ENCODE measurements at places on chromosomes 6 and 20.
A peak's percentile ranks its signal among the peaks of the same experiment; 100 is the strongest.

DNA sequence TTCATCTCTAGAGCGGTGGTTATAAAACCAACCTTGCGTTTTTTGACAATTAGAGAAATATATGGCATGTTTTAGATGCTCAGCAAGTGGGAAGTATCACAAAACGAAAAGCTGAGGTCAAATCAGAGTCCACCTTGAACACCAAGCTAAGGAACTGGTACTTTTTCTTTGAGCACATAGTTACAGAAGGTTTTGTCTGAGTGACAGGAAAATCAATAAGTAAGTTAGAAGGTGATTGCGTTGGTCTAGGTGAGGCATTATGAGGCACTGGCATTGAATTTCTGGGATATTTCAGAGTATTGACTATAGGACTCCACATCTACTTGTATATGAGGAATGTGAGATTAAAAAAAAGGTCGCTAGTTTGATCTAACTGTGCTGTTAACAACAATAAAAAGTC lies 597 bp upstream of the HINT3 start:
- DNase-seq, result no peak

GRCh38 chr6:21208081-21208795 lies 385.3 kb upstream of the SOX4 start:
- no peak for DNase-seq

DNA sequence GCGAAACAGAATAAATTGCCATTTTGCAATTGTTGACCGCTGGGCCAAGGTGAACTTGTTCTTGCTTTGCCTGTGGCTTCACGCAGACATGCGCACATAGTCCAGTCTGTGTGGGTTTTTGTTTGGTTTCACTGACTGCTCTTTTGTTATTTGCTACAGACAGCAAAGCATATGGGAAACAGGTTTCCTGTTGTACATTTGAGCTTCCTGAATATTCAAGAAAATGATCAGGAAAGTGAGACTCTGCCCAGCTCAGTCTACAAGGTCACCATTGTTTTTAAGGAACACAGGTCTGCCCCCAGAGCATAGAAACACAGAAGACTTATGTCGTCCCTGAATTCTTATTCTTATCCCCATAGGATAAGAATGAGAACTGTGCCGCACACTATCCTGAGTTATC lies 55.6 kb downstream of the SASH1 start:
- no peak for DNase-seq

GRCh38 chr6:14100138-14100537 lies 17.4 kb upstream of the CD83 start:
- no peak for DNase-seq

DNA sequence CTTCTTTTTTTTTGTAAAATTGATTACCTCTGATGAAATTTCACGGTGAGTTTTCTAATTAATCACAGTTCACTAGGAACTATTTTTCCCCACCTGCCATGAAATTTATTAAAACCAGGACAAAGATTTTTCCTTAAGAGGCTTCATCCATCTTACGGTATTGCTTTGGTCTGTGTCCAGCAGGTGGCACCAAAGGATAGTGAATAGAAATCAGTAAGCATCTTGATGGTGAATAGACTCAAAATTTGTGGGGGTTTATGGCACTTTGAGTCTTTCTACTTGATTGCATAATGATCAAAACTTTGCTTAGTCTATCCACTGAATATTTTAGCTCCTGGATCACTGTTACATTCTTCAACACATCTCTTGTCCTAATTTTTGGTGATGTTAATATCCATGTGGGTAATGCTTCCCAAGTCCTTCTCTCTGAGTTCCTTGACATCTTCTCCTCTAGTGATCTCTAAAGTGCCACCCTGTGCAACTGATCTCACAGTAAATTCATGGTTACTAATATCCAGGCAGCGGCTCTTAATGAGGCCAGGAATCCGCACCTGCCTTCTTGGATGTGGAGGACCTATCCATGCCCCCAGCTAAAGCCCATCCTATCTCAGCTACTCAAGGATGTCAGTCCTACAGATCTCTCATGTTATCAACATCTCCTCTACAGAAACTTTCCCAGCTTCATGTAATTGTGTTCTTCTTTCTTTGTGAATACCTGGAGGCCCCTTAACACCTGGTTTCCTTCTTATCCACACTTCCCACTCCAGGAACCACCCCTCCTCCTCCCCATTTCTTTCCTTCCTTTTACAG lies 54.5 kb downstream of the STMND1 start:
- DNase-seq, result peak; percentile 63

GRCh38 chr6:13164291-13164690 lies 164.0 kb downstream of the TBC1D7 start:
- DNase-seq, result no peak

DNA sequence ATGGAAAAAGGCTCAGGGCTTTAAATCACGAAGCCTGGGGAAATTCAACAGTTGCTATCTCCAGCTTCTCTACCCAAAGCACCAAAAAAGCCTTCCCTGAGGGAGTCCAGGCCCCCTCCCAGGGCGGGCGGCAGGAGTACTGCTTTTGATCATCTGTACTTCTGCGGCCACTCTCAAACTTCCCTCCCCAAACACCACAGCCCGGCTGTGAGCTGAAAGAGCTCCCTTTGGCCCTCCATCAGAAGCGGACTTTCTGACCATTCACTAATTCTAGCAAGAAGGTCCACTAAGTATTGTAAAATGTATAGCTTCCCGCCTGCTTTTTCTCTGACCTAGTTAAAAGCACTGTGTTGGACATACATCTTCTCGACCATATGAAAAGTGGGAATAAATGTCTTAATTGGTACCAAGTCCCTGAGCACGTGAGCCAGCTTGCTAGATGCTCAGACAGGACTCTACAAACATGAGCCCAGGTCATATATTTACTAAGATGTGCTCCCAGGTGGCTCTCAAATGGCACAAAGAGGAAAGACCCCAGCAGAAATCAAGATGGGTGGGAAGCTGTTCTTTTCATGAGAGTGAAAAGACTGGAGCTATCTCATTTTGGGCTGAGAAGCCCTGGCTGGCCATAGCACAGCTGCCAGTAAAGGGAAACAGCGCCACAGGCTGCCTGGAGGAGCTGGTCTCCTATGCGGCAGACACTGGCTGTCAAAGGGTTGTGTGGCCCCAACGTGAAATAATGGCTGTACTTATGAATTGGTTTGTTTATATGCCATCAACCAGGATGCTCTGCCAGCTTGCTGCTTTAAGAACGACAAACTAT lies 58.6 kb downstream of the GFOD1 start:
- no peak for DNase-seq

GRCh38 chr20:33675136-33675959 lies 1.1 kb upstream of the NECAB3 start:
- DNase-seq, result no peak

DNA sequence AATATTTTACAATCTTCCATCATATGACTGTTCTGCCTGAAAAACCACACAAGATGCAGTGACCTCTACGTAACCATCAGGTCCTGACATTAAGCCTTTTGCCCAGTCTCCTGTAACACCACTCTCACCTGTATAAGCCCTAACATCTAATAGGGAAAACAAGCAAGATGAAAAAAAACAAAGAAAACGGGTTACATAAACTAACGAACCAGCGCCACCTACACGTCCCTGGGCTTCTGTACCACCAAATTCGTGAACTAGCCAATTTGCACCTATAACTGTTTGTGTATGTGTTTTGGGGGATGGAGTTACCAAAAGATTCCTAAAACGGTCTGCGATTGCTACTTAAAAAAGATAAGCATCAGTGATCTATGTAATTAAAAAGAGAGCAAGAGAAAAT lies 70.2 kb downstream of the BLOC1S5 start:
- no peak for DNase-seq

DNA sequence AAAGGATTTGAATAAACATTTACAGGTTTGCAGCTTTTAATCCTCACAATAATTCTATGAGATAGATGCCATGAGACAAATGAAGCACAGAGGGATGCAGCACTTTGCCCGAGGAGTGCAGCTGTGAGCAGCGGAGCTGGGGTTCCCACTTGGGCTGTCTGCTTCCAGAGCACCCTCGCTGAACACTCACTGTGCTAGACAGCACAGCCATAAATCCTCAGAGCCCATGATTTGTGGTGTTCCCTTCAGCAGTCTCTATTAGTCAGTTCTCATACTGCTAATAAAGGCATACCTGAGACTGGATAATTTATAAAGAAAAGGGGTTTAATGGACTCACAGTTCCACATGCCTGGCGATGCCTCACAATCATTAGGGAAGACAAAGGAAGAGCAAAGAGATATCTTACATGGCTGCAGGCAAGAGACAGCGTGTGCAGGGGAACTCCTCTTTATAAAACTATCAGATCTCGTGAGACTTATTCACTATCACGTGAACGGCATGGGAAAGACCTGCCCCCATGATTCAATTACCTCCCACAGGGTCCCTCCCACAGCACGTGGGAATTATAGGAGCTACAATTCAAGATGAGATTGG lies 25.3 kb upstream of the CTAGE9 start:
- no peak for DNase-seq

GRCh38 chr6:46743425-46744158 lies 3.1 kb upstream of the ANKRD66 start:
- DNase-seq, result no peak

DNA sequence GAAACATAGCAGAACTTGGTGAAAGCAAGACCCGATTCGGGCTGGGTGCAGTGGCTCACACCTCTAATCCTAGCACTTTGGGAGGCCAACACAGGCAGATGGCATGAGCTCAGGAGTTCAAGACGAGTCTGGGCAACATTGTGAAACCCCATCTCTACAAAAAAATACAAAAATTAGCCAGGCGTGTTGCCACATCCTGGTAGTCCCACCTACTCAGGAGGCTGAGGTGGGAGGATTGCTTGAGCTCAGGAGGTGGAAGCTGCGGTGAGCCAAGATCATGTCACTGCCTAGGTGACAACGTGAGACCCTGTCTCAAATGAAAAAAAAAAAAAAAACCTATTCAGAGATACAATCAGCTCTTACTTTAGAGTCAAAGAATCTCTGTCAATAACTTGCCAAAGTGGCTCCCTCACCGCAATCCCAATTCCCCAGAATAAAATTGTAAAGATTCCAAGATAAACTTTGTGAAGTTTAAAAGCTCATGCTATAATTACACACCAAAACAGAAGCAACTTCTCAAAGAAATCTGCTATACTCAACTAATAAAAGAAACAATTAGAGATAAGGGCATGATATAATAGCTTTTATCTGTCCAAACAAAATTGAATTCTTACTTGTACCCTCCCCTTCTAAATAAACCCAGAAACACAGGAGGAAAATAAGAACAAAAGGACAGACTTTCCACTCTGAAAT lies 33.6 kb downstream of the CDK19 start:
- no peak for DNase-seq

DNA sequence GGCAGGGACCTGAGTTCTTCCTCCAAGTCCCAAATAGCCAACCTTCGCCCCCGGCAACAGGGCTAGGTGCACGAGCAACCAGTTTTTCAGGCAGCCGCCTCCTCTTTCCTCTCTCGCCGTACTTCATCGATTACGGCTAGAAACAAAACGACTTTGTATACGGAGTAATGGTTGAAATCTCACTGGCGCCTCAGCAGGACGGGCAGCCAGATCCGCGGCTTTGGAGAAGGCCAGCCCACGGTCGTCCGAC lies 333 bp upstream of the SMIM13 start:
- DNase-seq, result no peak

DNA sequence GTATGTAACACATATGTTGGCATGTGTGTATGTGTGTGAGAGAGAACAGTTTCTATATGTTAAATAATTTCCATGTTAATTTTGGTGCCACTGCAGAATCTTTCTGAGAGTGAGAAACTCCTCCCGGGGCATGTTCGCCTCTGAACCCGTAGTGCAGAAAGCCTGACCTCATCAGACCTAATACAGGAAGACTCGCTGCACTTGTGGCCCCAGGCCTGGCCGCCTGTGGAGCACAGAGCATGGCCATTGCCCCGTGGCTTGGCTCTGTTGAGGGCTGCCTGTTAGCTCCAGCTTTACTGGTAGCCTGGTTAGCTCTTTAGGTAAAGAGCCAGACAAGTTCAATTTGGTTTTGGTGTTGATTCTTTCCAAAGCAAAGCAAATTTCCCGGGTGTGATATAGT lies 25.5 kb downstream of the FARS2 start:
- no peak for DNase-seq

DNA sequence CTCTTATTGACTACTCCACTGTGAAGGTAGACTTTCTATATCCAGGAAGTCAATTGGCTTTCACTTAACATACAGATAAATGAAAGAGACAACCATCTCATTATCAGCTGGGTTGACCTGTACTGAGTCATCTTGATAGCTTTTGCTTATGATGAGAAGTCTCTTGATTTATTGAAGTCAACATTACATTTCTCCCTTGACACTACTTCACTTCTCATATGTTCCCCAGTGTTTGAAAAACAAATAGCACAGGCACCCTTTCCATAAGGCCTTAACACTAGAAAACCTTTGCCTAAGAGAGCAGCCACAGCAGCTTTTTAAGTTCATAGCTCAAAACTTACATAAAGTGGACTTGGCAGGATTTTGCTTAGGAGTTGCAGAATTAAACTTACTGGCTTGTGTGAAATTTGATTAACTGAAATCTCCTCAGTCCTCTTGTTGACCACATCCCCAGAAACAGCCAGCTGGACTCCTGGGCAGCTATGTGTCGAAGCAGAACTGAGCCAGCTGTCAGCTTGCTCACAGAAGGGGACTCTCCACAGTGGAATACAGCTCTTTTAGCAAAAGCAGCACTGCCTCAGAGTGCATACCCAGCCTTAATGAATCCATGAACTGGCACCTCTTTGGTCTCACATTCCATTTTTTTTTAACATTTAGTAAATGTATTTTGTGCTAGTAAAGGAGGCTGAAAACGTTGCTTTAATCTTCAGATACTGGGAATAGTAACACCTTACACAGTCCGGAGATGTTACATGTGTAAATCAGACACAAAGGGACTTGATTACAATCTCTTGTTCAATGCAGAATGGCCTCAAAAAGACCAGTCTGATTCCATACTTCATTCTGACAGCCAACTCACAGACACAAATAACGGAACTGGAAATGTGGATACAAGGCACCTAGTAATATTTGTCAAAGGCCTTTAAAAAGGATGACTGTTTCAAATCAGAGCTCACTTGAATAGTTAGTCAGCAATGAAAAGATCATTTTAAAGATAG lies 1532.7 kb downstream of the HACE1 start:
- peak; percentile 43 for DNase-seq

- peak; percentile 38 for DNase-seq
Observed at GRCh38 chr6:5379647-5380242, 118.4 kb downstream of the FARS2 start.

DNA sequence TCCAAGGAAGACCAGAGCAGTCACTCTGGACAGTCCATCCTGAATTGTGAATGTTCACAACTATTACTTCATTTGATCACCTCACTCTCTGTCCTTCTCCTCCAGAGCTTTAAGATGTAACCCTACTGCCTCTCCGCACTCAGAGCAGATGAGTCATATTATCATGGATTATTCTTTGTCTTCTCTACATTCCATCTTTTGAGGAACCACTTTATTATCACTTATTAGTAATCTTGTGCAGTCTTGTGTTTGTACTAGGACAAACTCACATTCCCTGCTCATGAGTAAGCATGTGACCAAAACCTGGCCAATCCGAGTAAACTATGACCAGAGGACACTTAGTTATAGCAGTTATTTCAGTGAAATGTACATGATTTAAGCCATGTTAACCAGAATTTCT lies 401.5 kb upstream of the ADGRB3 start:
- DNase-seq, result no peak

DNA sequence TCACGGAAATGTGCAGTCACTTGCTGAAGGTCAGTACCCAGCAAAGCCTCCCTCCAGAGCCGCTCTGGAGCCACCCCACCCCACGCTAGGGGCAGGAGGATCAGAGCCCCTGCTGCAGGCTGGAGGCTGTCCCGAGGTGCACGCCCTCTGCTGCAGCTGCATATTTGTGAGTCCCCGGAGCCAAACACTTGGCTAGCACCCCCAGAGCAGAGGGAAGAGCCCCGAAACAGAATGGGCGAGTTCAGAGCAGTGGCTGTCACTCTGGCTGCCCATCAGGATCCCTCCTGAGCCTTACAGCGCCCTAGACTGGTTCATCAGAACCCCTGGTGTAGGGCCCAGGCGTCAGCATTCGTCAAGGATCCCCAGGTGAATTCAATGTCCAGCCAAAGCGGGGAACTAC lies 9.5 kb upstream of the TULP1 start:
- no peak for DNase-seq
